ENCODE measurements at places on chromosomes 7 and 10.

- no peak for DNase-seq
Observed at GRCh38 chr10:94274142-94274787, 88.5 kb downstream of the NOC3L start.

- DNase-seq: no peak
Observed at GRCh38 chr7:43868681-43869005, 674 bp downstream of the MRPS24 start.

GRCh38 chr10:20185116-20185515 lies 368.9 kb downstream of the PLXDC2 start:
- no peak for DNase-seq

DNA sequence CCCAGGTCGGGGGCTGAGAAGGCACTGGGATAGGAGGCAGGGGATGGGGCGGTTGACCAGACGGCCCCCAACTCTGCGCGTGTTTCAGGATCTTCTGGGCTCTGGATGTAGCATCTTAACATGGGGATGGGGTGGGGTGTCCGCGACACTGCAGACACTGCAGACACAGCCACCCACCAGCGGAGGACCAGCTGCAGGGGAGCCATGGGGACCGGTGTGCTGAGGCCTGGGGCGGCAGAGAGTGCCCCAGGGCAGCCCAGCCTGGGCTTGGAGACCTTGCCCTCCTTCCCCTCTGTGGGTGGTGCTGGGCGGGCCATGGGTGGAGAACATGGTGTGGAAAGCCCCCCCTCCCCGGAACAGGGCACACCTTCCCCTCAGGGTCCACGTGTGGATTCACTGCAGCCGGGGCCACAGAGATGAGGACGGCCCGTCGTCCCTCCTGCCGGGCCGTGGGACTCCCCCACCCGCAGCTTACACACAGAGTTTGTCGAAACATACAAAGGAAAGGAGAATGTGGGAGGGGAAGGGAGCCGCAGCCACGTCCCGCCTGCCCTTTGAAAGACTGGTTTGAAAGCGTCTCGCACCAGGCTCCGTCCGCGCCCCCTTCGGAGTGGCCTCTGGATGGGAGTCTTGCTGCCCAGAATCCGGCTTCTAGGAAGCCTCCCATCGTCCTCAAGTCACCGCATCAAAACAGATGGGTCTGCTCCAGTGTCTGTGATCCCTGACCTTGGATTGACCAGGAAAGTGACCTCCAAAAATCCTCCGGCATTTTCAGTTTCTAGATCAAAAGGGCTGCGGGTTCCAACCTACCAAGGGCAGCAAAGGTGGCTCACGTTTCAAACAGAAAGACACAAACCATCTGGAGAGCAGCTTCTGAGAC lies 91.5 kb upstream of the TCERG1L start:
- DNase-seq: no peak

All from stimulated activated CD8-positive, alpha-beta memory T cell treated with anti-CD3 and anti-CD28 coated beads, Interleukin-15, amount 100 ng/mL, for 24 hours (primary cell).